Neural progenitor cell (in vitro differentiated cells): ENCODE measurements at places on chromosomes 2 and 18. TPM values are rescaled to one million over a fixed set of nuclear protein-coding genes. Genes with fewer than 3 reads are reported as not detected.
A peak's percentile ranks its signal among the peaks of the same experiment; 100 is the strongest.

- no peak overlapping the region for H3K4me3 ChIP-seq
- H3K4me1 ChIP-seq = no peaks in the 10 kb centered on the region
- no peaks in the 10 kb centered on the region for H3K36me3 ChIP-seq
- no peak overlapping the region for H3K27ac ChIP-seq
These were observed 474.9 kb downstream of the NRXN1 start for GRCh38 chr2:50556934-50557575.

DNA sequence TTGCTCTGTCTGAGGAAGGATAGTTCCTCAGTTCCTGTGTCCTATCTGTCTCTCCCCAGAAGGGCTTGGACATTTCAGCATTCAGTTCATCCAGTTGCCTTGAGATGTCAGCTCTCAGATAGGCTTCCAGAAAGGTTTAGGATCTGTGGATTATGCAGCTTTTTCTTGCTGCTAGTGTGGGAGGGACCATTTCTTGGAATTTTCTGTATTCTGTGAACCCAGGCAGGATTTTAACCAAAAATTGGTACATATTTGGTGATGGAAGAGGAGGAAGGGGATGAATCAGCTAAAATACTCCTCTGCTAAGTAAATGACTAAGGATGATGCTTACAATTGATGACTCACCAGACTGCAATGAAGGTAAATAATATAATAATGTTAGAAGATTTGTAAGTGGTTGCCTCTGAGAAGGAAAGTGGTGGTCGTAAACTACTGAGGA, 58.6 kb upstream of the DOCK10 start:
- H3K27me3 ChIP-seq = no peaks in the 10 kb centered on the region
- H3K4me1 ChIP-seq = no peaks in the 10 kb centered on the region
- H3K27ac ChIP-seq = no peak overlapping the region
- DNase-seq = no peak
- no peak overlapping the region for H3K4me3 ChIP-seq

- peak; percentile 87 for DNase-seq
- peaks cover 30% of the 10 kb centered on the region for H3K4me1 ChIP-seq
- no peak overlapping the region for H3K4me3 ChIP-seq
- H3K27ac ChIP-seq = peak overlapping the region; percentile 90
These were observed 29.8 kb upstream of the LCLAT1 start for GRCh38 chr2:30417253-30417652.

ANKRD36B gene
- 37.7 and 61.1 TPM in 2 replicates for total RNA-seq
